ENCODE measurements at places on chromosomes 3 and 15. TPM values are rescaled to one million over a fixed set of nuclear protein-coding genes. Genes with fewer than 3 reads are reported as not detected.

- no peaks in the 10 kb centered on the region for H3K4me1 ChIP-seq
- H3K27me3 ChIP-seq, result no peaks in the 10 kb centered on the region
- no peaks in the 10 kb centered on the region for H3K36me3 ChIP-seq
- H3K4me3 ChIP-seq, result no peak overlapping the region
Observed at GRCh38 chr3:161444694-161445077, 51.9 kb upstream of the OTOL1 start.

DNA sequence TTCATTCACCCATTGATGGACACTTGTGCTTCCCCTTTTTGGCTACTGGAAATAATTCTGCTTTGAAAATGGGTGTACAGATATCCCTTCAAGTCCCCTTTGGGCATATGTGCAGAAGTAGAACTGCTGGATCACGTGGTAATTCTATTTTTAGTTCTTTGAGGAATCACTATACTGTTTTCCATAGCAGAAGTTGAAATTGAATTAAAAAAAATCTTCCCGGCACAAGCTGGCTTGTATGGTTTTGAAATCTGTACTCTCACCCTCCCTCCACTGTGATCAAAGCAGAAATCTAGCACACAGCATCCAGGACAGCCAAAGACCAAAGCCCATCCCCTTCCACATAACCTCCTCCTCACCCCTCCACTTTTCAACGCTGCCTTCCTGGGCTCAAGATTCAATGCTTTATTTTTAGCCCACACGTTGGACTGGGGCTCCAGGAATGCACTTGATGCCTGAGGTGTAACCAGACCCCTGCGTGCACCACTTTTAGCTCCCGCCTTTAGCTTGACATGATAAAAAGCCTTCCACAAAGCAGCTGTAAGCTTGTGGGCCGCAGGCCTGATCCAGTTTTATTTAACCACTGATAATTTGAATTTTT, 29.9 kb downstream of the TMEM40 start:
- no peaks in the 10 kb centered on the region for H3K27me3 ChIP-seq
- ATAC-seq, result peak; percentile 55
- peaks cover 5% of the 10 kb centered on the region for H3K4me1 ChIP-seq
- H3K27ac ChIP-seq, result peak overlapping the region; percentile 35

CPN2 gene
- total RNA-seq, result not detected

DNA sequence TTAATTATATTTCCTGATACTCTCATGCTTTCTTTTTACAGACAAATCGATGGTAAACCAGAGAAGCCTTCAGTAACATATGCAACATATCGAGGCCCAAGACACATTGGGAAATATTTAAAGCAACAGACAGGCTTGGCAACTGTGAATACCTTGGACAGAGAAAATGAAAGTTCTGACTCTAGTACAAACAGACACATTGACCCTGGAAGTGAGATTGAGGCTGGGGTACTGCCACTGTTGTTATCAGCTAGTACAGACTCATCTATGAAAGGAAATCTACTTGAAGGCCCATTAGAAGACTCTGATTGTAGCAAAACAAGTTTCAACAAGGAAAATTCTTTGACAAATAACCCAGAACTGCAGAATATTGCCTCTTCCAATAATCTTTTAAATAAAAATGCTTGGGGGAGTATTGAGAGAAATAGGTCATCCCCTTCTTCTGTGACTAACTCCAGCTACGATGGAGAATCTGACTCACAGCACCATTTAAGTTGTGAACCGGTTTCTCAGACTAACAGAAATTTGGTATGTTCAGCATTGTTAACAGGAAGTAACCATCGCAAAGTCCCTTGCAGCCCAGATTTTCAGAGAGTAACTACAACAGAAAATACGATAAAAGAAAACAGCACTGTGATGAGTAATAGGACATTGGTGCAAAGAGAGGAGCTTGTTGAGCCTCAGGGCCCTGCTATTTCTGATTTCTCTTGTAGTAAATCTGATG, 50.2 kb downstream of the CRYBG3 start:
- no peaks in the 10 kb centered on the region for H3K36me3 ChIP-seq

GRCh38 chr15:73934281-73934680, 8.0 kb downstream of the LOXL1 start:
- H3K27me3 ChIP-seq, result peaks cover 3% of the 10 kb centered on the region
- H3K4me3 ChIP-seq, result no peak overlapping the region
- H3K36me3 ChIP-seq, result peaks cover 10% of the 10 kb centered on the region

DNA sequence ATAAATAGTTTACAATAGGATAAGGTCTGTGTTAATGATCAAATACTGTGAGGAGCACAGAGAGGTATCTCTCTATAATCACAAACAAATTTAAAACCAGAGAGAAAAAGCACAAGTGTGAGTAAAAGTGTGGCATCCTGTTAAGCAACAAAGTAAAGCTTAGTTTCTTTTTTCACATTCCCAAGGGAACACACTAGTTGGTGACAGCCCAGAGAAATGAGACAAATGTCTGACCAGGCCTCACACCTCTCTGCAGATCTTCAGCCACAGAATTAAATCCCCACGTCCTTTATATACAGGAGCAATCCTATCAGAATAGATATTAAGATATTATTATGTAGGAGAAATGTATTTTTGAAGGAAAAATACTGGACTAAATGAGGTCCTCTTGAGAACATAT, 2.7 kb downstream of the FBN1 start:
- no peaks in the 10 kb centered on the region for H3K27me3 ChIP-seq
- peak overlapping the region; percentile 98 for H3K27ac ChIP-seq
- peak overlapping the region; percentile 67 for H3K4me3 ChIP-seq
- H3K4me1 ChIP-seq, result peaks cover 73% of the 10 kb centered on the region

CCNB2 gene
- total RNA-seq, result 0.93 TPM

- no peaks in the 10 kb centered on the region for H3K36me3 ChIP-seq
- H3K4me1 ChIP-seq, result no peaks in the 10 kb centered on the region
- peaks cover 6% of the 10 kb centered on the region for H3K27me3 ChIP-seq
- H3K4me3 ChIP-seq, result no peak overlapping the region
- no peak overlapping the region for H3K27ac ChIP-seq
- ATAC-seq, result no peak
Observed at GRCh38 chr15:69873807-69874206, 223.9 kb downstream of the TLE3 start.

DNA sequence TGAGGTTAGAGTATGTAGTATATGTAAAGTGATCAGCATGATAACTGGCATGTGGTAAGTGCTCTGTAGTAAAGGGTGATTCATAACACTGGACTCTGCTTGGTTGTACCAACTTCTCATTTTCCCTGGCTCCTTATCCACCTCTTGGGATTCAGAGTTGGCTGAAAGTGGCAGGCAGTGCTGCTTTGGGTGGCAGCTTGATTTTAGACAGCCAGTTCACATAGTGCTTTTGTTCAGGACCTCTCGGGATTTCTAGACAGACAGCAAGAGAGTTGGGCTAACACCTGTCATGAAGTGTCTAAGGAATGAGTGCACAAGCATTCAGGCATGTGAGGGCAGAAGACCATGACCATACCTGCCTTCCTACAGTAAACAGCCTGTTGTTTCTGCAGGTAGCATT, 69.0 kb downstream of the RBM6 start:
- peaks cover 53% of the 10 kb centered on the region for H3K36me3 ChIP-seq
- no peak overlapping the region for H3K27ac ChIP-seq
- no peak overlapping the region for H3K4me3 ChIP-seq
- no peaks in the 10 kb centered on the region for H3K27me3 ChIP-seq

- no peaks in the 10 kb centered on the region for H3K36me3 ChIP-seq
- H3K27ac ChIP-seq, result no peak overlapping the region
- no peak for ATAC-seq
- peaks cover 12% of the 10 kb centered on the region for H3K27me3 ChIP-seq
- no peak overlapping the region for H3K4me3 ChIP-seq
Observed at GRCh38 chr3:142977399-142977728, 13.9 kb upstream of the PAQR9 start.

DNA sequence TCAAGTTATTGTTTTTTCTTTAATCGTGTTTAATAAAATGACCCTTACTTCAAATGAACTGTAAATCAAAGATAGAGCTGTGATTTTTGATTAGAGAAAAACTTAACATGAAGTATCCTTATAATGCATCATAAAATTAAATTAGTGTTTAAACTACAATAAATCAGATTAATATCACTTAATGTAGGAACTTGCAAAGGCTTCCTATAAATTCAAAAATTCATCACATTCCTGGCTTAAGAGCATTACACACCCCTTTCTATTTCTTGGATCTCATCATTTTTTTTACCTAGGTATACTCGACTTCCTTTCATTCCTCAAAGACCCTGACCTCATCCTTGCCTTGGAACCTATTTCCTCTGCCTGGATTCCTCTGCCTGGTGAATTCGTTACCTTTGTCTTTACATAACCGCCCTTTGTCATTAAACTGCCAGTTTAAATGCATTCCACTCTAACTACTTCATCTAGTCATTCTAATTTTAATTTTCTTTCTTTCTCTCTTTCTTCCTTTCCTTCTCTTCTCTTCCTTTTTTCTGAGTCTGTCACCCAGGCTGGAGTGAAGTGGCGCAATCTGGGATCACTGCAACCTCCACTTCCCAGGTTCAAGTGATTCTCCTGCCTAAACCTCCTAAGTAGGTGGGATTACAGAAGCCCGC, 1244.5 kb downstream of the OTOL1 start:
- no peaks in the 10 kb centered on the region for H3K27me3 ChIP-seq
- no peaks in the 10 kb centered on the region for H3K4me1 ChIP-seq

MINDY2 gene
- total RNA-seq, result 44.4 TPM

ARGFX gene
- total RNA-seq, result not detected

LRRC31 gene
- not detected for total RNA-seq

GRCh38 chr15:60372227-60372626, 25.6 kb downstream of the ANXA2 start:
- no peak for ATAC-seq
- peaks cover 85% of the 10 kb centered on the region for H3K4me1 ChIP-seq
- peak overlapping the region; percentile 22 for H3K27ac ChIP-seq
- no peaks in the 10 kb centered on the region for H3K27me3 ChIP-seq
- no peak overlapping the region for H3K4me3 ChIP-seq

DNA sequence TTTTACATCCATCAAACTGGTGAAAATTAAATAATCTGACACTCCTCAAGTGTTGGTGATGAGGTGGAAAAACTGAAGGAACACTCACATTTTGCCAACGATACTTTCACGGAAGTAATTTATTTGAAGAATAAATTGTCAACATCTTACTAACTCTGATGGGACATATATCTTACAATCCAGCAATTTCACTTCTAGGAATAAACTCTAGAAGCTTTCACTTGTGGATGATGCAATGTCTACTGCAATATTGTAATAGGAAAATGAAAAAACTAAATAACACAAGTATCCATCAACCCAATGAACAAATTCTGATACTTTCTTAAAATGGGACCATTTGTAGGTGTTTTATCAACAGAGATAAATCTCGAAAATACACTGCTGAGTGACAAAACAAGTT, 16.2 kb upstream of the LIPC start:
- no peaks in the 10 kb centered on the region for H3K27me3 ChIP-seq
- no peaks in the 10 kb centered on the region for H3K36me3 ChIP-seq
- H3K4me1 ChIP-seq, result no peaks in the 10 kb centered on the region
- H3K4me3 ChIP-seq, result no peak overlapping the region
- no peak overlapping the region for H3K27ac ChIP-seq

- H3K4me1 ChIP-seq, result no peaks in the 10 kb centered on the region
- no peak overlapping the region for H3K27ac ChIP-seq
- no peak overlapping the region for H3K4me3 ChIP-seq
- ATAC-seq, result no peak
- H3K36me3 ChIP-seq, result peaks cover 43% of the 10 kb centered on the region
- H3K27me3 ChIP-seq, result no peaks in the 10 kb centered on the region
Observed at GRCh38 chr3:56739036-56739435, 56.0 kb upstream of the TASOR start.

DNA sequence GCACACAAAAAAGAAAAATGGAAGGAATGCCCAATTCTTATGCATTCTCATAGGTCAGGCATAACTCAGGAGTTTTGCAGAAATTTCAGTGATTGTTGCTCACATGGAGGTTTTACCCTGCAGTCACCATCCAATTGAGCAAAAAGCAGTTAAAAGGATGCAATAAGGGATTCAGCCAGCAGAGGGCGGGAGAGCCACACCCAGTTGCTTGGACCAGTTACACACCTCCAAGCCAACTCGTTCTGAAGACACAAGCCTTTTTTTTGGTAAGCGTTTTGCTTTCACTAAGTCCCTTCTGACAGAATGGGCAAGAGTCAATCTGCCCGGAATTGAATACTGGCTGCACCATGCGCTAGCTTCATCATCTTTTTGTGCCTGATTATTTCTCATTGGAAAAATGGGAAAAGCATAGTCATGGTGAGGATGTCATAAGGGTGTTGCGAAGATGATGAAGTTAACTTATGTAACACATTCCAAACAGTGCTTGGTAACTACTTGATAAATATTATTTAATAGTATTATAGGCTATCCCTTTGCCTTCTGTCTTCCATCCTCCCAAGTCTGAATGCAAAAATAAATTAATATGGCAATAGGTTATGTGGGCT, 154.4 kb upstream of the SGO1 start:
- H3K4me1 ChIP-seq, result no peaks in the 10 kb centered on the region
